AG10803 (cell line): ENCODE measurements at places on chromosomes 2 and 18.

GRCh38 chr2:108945969-108946368 lies 43.1 kb downstream of the EDAR start:
- DNase-seq, result no peak

DNA sequence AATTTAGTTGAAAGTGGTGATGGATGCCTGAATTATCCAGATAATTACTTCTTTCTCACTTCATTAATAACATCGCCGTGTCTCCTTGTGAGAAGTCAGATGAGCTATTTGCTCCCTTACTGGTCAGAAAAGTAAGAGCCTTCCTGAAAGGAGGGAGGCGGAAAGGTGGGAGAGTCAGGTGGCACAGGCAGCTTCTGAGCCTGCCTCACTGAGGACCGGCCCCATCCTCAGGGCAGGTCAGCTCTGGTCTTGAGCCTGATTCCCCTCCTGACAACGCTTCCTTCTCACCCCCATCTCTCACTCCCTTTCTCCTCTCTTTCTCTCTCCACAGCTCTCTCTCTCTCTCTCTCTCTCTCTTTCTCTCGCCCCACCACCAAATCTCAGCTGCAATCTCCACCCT lies 10.1 kb upstream of the APOB start:
- DNase-seq, result no peak

- no peak for DNase-seq
Observed at GRCh38 chr2:200471324-200471848, 38.5 kb downstream of the KCTD18 start.

- DNase-seq, result no peak
Observed at GRCh38 chr18:62802523-62802922, 87.2 kb downstream of the PHLPP1 start.

- DNase-seq, result no peak
Observed at GRCh38 chr2:34831096-34831495, 1232.0 kb upstream of the FAM98A start.

DNA sequence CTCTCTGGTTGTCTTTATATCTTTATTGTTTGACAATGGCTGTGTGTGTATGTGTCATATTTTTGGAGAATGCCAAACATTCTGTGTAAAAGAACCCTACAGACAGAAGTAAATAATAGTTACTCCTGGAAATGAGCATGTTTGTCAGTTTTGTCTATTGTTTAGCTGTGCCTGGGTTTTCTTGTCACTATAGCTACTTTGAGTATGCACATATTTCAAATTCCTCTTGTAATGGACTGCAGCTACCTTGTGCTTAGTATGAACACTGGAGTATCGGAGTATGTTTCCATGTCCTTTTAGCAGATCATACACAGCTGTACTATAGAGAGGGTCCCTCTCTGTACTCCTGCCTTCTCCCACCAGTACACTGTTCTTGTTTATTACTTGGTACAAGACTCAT lies 58.0 kb upstream of the DOCK10 start:
- DNase-seq, result peak; percentile 86

DNA sequence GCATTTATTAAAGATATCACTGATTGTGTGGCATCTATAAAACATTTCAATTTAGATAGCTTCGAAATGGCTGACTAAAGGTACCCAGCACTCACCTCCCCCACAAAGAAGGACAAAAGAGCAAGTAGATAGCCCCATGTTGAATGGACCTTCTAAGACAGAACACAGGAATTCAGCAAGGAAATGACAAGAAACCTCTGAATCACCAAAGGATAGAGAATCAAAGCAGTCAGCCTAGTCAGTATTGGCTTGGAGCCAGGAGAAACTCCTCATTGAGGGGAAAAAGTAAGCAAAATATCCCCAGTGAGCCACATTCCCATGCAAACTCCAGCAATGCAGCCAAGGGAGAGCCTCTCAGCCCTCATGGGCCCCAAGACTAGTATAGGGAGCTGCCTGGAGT lies 113.7 kb downstream of the BARD1 start:
- DNase-seq, result no peak

DNA sequence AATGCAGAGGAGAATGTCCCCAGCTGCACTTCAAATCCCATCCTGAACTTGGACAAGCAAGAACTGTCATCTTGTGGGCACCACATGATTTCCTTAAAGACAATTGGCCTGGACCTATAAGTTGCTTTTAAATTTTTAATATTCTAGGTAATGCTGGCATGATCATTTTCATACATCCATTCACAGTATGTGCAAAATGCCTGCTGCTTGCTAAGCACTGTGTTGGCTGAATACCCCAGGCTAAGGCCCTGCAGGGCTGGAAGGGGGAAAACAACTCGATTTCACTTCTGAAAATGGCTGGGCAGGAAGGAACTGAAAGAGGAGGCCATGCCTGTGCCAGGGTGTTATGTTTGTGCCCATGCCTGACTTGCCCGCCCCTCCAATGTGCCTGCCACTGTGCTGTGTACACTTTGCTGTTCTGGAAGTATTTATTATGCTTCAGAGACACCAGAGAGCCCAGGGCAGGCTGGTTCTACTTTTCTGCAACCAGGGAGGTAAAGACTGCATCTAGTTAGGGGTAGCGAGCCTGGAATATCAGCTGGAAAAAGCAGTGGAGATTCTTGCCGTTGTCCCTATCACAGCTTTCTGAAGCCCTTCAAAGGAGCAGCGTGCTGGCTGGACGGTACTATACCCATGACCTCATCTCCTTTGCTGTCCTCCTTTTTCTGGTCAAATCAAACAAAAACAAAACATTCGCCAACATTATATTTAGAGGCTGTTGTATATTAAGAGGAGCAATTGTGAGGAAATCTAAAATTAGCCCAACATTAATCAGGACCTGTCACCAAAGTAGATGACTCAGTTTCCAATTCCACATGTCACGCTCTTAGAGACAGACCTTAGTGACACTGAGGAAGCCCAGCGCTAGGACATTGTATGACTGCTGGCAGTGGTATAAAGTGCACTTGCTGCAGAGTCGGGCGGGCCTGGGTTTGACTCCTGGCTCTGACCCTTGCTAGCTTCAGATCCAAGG lies 158.1 kb downstream of the DDX1 start:
- DNase-seq, result peak; percentile 4

DNA sequence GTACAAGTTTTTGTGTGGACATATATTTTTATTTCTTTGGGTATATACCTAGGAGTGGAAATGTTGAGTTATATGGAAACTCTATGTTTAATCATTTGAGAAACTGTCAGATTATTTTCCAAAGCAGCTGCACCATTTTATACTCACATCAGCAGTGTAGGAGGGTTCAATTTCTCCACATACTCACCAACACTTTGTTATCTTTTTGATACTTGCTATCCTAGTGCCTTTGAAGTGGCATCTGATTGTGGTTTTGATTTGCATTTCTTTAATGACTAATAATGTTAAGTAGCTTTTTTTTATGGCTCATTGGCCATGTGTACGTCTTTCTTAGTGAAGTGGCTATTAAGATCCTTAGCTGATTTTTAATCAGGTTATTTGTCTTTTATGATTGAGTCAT lies 64.7 kb upstream of the SLC8A1 start:
- DNase-seq, result no peak

DNA sequence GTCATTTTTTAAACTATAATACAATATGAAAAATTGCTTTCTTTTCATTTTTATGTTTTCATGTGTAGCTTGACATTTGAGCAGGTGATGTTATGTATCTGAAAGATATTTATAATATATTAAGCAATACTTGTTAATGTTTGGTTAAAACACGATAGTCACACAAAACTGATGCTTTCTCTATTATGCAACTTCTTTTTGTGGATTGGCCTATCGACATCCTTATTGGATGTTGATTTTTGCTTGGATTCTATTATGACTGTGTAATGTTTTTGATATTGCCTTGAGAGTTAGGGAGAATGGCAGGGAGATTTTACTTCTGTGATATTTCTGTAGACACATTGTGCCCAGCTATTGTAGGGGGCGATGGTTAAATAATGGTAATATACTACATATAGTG lies 128.0 kb downstream of the ZNF407 start:
- no peak for DNase-seq

GRCh38 chr18:26745288-26746181 lies 120.0 kb downstream of the AQP4 start:
- no peak for DNase-seq

DNA sequence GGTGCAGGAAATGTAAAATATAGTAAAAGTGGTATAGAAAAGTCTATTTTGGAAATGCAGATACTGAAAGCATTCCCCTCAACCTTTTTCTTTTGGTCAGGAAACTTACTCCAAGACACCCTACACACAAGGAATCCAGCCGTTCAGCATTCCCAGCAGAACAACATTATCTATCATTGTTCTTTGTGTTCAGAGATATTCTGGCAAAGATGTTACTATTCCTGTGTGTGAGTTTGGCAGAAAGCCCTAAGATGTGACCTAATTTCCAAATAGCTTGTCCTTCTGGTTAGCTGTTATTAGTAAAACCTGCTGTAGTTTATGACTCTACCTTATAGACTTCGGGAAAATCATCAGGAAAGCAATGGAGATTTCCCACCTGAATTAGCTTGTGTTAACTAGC lies 78.1 kb upstream of the PELI1 start:
- peak; percentile 38 for DNase-seq

DNA sequence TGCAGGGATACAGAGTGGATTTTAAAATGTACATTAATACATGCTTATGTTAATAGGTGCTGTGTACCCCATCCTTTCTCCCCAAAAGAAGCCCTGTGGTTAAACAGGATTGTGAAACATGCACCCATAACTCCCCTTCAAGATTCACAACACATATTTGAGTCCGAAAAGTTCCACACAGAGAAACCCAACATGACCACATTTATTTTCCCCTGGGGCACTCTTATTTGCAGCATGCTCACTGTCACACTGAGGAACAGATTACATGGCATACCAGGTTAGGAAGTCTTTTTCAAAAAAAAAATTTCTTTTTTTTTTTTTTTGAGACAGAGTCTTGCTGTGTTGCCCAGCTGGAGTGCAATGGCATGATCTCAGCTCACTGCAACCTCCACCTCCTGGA lies 67.7 kb upstream of the COL5A2 start:
- no peak for DNase-seq

DNA sequence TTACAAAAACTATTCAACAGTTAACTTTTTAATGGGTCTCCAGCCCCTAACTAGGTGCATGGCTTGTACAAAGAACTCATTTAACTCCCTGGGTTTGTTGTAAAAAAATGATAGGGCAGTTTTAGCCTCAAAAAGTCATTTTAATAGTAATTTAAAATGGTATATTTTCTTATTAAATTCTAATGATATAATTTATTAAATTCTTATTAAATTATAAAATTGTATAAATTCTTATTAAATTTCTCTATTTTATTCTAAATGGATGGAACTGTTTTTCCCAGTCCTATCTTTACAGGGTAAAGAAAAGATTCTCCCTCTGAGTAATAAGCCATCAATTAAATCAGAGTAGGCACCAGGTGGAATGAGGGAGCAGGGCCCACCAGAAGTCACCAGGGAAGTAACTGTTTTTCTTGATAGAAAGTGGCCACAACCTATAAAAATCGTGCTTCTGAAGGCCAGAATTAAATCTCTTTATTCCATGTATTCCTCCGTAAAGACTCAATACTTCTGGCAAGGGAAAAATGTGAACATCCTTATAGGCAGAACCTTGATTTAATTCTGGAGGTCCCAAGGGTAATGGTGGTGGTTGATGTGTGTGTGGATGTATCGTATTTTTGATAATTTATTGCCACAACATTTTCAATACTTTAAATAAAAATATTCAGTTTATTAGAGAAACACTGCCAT lies 814 bp downstream of the FKBP7 start:
- DNase-seq, result no peak

GRCh38 chr2:186431306-186431705 lies 54.8 kb upstream of the ZC3H15 start:
- DNase-seq, result no peak

DNA sequence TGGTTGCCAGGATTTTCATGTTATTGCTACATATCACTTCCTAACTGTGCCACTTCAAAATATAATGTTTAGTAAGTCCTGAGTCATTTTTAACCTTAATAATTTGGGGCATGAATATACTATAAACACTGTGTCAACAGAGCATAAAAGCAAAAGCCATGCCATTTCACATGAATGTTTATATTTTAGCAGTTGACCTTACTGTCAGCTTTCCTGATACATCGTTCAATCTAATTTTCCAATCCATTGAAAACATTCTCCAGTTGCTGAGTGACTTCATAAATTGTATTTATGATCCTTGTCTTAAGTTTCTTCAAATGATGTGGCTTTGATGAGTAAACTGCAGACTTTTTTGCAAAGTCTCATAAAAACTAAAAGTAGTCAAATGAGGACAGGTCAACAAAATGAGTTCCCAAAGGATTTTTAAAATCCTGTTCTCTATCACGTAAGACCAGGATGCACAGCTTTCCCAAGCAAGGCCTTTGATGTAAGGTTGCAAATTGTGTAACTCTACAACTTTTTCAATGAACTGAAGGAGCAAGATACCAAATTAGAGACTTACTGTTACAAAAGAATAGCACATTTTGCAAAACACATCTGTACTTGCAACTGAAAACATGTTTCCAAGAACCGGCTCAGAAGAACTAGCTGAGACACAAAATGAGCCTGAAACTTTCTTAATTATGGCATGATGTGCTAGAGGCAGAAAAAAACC lies 117.7 kb downstream of the SATB2 start:
- DNase-seq, result peak; percentile 49

- DNase-seq, result no peak
Observed at GRCh38 chr2:239865059-239865639, 160.0 kb downstream of the NDUFA10 start.

DNA sequence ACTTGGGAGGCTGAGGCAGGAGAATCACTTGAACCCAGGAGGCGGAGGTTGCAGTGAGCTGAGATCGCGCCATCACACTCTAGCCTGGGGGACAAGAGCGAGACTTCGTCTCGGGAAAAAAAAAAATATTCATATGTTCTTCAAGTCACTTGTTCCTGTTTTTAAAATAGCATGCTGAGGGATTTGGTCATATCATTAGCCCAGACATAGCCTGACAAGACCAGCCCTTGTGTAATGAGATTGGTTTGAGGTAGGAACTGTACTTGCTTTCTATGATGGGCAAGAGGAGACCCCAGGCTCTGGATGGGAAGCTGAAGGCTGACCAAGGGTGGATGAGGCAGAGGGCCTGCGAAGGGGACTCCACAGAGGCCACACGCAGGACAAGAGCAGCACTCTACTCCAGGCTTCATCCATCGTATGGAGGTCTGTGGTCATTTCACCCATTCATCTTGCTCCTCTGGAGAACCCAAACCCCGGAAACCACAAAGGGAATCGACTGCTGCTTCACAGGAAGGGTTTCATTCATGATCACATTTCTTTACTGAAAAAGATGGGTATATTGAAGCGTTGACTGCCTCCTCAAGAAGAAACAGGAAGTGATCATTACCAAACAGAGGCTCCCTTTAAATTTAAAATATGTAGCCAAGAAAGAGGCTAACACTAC lies 87.1 kb upstream of the ZNF397 start:
- DNase-seq, result no peak

DNA sequence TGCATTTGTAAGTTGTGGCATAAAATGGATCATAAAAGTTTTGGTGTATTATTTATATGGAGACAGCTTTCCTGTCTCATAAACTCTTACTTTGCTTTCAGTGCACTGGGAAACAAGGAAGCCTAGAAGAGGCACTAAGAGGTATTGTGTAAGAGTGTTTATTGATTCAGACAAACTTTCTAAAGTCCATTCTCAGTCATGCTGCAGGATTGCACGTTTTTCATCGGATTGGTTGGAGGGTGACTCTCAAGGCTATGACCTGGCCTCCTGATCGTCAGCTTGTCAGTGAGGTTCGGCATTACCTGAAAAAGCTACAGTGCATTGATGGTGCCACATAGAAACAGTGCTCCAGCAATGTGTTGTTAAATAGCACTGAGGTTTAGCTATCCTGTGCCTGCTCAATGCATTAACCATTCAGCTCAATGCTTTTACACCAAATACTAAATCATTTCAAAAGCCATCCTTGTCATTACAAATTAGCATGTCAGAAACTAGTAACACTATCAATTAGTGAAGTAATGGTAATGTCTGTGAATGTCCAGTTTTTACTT lies 545.5 kb downstream of the CBLN2 start:
- no peak for DNase-seq
